ENCODE measurements at places on chromosomes 6 and 20.

GRCh38 chr20:64092258-64093012 lies 8.2 kb upstream of the LKAAEAR1 start:
- no peak for DNase-seq

GRCh38 chr6:153538491-153538890 lies 407.4 kb upstream of the RGS17 start:
- no peak for DNase-seq

GRCh38 chr6:52341561-52342260 lies 20.2 kb upstream of the PAQR8 start:
- no peak for DNase-seq

DNA sequence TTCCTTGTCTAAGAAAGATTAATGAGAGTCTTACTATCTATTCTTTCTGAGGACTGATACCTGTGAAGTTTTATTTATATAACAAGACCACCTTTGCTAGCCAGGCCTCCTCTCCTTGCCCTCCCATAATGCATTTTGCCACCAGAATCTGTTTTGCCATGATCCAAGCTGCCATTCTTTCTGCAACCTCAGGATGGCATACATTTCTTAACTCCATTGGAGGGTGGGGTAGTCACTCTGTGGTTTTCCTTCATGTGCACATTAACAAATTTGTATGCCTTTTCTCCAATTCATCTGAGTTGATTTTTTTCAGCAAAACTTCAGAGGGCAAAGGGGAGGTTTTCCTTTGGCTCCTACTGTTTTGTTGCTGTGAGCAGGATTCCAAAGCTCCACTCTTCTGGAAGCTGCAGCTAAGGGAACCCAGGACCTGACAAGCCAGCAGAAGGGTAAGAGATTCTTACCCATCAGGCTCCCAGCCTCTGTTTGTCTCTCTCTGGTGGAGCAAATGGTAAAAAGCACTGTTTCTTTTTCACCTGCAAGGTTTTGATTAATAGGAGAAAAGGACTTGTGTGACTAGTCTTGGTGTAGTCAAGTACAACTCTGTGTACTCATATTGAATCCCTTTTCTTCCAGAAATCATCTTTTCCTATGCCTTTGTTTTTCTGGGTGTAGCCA lies 26.2 kb upstream of the ENPP4 start:
- no peak for DNase-seq

DNA sequence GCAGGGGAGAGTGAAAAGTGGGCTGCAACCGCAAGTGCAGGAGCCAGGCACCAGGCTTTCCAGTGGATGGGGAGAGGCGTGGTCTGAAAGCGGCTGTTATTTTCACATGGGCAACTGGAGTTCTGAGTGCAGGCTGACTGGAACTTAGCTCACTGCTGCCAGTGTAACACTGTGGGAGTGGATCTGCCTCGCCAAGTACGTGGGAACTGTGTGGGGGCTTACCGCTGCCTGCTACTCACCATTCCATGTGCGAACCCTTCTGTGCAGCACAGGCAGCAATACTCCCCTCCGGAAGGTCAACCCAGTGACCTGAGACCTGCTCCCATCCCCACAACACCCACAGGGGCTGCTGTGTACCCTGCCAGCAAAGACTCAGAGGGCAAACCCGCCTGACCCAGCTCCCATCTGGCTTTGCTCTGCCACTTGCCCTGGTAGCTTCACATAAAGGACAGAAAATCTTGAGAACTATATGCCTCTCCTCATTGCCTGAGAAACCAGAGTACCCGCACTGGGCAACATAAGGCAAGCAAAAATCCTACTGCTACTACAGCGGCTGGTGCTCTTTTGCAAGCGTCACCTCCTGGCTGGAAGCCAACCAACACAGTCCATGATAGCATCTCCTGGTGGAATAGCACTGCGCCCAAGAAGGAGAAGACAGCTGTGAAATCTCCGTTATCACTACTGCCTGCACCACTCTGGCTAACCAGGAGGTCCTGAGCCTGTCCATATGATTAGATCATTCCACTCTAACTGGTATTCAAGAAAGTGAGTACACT lies 54.4 kb upstream of the SIRPG start:
- no peak for DNase-seq

GRCh38 chr6:39079197-39080125 lies 30.9 kb downstream of the GLP1R start:
- DNase-seq, result no peak

DNA sequence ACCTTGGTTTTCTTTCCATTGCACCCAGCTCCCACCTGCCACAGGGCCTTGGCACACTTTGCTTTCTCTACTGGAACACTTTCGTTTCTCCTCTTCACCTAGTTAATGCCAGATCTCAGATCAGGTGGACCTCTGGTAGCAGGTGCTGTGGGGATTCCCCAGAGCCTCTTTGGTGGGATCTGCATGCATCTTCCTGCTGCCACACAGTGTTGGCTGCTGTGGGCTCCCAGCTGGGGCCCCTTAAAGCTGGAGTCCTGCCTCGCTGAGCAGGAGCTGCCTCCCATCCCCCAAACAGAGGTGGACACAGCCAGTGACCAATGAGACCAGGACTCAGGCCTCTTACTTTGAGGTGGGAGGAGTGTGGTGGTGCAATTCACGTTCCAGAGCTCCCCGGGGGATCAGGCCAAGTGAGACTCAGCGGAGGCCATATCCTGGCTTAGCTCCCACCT lies 28.4 kb downstream of the CEBPB start:
- no peak for DNase-seq

- no peak for DNase-seq
Observed at GRCh38 chr6:130202782-130203181, 20.0 kb downstream of the SAMD3 start.

DNA sequence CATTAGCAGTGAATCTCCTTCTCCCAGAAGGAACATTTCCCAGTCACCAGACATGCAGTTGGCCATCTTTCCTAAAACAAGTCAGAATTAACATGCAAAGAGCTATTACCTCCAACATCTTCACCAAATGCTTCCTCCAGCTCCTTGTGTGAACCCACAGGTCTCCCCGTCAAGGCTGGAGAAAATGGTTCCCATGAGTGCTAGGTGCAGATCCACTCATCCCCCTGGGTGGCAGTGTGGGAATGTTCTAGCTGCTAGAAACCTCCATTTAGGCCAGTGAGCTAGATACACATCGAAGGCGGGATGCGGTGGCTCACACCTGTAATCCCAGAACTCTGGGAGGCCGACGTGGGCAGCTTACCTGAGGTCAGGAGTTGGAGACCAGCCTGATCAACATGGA lies 603.9 kb upstream of the SLC35B3 start:
- no peak for DNase-seq

GRCh38 chr6:150876598-150876997 lies 11.1 kb downstream of the MTHFD1L start:
- DNase-seq, result no peak

- DNase-seq, result peak; percentile 58
Observed at GRCh38 chr6:100456141-100456907, 8.4 kb downstream of the SIM1 start.

GRCh38 chr6:166005944-166006899 lies 161.4 kb downstream of the TBXT start:
- DNase-seq, result peak; percentile 76

GRCh38 chr6:17460862-17461261 lies 67.5 kb downstream of the CAP2 start:
- no peak for DNase-seq

- no peak for DNase-seq
Observed at GRCh38 chr6:155717374-155717773, 261.7 kb upstream of the NOX3 start.

DNA sequence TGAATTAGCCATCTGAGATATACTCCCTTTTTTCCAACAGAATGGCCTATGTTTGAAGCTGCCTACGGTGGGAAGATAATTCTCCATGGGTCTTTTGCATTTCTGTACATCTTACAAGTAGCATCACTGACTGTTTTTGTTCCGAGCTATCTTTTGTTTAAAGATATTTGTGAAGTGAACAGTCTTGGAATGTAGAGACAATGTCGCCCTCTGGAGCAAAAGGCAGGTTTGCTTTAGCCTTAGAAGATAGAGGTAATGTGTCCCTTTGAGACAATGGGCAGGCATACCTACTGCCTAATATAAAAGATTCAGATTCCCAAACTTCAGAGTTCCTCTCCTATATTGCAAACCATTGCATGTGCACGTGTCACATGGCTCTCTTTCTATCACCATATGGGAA lies 347.8 kb upstream of the CNR1 start:
- DNase-seq, result no peak

GRCh38 chr6:69162811-69163210 lies 527.7 kb downstream of the ADGRB3 start:
- no peak for DNase-seq

DNA sequence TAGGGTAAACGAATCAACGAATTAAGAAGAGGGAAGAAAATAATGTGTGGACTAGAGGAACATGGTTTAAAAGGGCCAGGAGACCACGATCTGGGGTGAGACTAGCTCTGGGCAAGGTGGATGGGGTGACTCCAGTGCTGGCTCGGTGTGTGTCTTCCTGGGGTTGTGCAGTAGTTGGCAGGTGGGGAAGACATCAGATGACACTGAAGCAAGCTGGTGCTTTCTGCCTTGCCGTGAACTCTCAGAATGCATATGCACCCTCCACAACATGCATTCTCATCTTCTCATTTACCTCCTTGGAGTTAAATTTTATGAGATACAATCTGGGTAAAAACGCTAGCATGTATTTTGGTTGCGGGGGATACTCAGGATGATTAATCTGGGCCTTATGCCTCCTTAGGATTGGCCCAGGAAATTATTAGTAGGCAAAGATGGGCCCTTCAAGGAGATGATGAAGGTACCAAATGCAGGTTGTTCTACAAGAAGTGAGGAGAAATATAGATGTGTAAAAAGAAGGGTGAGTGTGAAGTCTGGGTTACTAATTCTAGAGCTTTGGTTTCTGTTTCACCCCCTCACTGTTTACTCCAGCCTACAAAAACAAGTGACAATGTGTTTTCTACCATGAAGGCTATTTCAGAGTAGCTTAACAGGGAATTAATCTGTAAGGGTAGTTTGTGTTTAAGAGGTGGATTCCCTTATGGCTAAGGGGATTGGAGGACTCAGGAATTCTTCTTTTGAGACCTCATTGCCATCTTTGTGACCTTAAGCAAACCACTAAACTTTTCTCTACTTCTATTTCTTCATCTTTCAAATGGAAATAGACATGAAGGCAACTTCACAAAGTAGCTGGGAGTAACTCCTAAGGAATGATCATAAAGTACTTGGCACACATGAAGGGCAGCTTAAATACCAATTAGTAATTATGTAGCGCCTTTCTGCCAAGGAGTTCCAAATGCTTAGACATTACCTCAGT lies 71.0 kb upstream of the SUPT3H start:
- DNase-seq, result peak; percentile 65

DNA sequence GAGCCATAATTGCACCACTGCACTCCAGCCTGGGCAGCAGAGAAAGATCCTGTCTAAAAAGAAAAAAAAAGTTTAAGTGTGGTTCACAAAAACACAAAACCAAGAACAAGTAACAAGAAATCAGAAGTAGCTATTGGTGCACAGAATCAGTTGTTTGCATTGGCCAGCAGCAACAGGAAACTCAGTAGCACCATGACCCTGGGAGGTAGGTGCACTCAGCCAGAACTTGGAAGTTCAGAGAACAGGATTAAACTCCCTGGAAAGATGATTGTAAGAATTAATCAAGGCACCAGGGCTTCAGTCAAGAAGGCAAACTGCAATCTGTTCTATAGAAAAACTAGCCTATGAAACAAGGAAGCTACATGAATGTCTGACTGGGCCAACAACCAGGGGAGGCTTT lies 267.9 kb downstream of the COL12A1 start:
- DNase-seq, result no peak

GRCh38 chr6:18147160-18147559 lies 7.7 kb downstream of the TPMT start:
- peak; percentile 65 for DNase-seq

- no peak for DNase-seq
Observed at GRCh38 chr6:65289491-65289890, 417.5 kb downstream of the EYS start.

DNA sequence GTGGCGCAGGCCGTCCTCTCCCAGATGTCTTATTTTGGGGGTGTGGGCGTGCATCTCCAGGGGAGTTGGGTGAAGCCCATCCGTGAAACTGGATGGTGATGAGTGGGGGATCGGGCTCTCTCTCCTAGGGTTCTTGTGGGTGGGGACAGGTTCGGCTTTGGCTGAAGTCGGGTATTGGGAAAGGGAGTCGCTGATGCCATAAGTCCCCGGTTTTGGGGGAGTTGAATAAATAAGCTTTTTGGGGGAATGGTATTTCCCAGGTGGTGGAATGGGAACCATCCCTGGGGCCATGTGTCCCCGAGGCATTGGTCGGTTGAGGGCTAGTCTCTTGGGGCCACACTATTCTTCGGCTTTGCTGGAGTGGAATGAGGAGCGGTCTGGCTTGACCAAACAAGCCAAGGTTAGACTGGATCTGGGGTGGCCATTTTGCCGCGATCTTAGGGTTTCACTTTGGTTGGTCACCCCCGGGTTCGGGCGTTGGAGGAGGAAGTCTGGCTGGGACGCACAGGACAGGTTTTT lies 481 bp downstream of the ZNF133 start:
- peak; percentile 30 for DNase-seq

- DNase-seq, result peak; percentile 6
Observed at GRCh38 chr6:2028457-2029038, 216.9 kb downstream of the GMDS start.

DNA sequence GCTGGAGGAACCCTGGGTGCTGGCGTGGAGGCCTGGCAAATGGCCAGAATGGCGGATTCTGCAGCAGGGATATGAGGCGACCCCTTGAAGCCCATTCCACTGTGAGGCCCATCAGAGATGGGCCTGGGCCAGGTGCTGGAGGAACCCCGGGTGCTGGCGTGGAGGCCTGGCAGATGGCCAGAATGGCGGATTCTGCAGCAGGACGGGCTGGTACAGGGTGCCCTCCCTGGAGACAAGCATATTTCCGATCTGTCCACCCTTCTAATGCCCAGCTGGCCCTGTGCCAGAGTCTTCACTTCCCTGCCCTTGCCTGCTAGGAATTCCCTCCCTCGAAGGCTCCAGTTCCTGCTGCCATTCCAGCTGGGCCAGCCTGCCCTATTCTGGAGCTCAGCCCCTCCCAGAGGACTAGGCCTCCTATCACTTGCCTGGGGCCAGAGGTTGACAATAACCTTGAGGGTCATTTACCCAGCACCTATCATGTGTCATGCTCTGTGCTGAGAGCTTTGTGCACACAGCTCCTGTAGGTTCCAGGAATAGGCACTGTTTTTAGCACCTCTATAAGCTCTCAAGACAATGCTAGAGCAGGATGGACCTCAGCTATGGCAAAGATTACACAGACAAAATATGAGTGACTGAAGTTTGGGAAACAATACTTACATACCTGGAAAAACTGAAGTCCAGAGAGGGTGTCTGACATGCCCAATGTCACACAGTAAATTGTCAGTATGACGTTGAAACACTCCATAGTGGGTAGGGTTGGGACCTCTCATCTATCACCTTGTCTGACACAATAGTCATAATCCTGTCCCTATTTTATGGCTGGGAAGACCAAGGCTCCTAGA lies 21.4 kb downstream of the SUN5 start:
- no peak for DNase-seq
